NCI-H1092 (cell line): ENCODE measurements at places on chromosomes 16 and 17.

DNA sequence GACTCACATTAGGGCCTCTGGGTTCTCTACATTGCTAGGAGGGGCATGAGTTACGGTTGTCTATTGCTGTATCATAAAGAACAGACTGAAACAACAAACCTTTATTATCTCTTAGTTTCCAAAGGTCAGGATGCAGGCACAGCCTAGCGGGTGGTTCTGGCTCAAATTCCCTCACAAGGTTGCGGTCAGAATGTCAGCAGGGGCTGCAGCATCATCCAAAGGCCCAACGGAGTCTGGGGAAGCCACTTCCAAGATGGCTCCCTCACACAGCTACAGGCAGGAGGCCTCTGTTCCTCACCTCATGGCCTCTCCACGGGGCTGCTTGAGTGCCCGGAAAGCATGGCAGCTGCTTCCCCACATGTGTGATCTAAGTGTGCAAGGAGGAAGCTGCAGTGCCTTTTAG, 29.6 kb upstream of the ZFPM1 start:
- no peak for DNase-seq

- no peak for DNase-seq
These were observed 32.8 kb downstream of the ARSG start for GRCh38 chr17:68324114-68324513.

DNA sequence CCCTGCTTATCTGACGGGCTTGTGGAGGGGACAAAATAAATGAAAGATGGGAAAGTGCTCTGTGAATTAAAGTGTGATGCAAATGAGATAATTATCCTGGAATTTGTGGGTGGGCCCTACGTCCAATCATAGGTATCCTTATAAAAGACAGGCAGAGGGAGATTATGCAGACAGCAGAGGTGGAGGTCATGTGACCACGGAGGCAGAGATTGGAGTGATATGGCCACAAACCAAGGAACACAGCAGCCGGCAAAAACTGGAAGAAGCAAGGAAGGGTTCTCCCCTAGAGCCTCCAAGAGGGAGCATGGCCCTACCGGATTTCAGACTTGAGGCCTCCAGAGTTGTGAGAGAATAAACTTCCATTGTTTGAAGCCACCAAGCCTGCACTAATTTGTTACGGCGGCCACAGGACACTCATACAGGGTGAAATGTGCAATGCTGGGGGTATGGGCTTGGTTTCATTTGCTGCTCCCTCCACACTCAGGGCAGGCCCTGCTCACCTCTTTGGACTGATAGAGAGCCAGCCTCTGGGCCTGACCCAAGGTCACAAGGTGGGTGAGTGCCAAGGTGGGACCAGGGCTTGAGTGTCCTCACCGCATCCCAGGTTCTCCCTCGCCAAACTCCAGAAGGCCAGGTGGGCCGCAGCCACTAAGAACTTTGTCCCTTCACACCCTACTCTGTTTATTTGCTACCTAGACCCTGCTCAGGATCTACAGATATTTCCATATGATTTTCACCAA, 149.6 kb upstream of the TNRC6C start:
- DNase-seq, result no peak

DNA sequence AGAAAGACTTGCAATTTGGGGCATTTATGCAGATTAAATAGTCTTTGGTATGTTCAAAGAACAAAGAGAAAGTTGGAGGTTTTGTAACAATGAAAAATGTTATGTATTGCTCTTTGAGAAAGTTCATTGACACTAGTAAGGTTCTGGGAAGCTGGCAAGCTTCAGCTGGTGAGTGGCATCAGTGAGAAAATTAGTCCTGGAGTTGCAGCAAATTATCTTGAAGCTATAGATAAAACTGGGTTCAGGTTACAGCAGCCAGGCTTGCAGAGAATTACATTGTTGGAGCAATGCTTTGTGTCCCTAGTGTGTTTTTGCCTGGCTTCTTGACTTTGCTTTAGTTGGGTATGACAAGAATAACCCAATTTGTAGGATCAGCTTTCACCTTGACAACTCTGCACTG, 221.2 kb downstream of the CDH13 start:
- no peak for DNase-seq

DNA sequence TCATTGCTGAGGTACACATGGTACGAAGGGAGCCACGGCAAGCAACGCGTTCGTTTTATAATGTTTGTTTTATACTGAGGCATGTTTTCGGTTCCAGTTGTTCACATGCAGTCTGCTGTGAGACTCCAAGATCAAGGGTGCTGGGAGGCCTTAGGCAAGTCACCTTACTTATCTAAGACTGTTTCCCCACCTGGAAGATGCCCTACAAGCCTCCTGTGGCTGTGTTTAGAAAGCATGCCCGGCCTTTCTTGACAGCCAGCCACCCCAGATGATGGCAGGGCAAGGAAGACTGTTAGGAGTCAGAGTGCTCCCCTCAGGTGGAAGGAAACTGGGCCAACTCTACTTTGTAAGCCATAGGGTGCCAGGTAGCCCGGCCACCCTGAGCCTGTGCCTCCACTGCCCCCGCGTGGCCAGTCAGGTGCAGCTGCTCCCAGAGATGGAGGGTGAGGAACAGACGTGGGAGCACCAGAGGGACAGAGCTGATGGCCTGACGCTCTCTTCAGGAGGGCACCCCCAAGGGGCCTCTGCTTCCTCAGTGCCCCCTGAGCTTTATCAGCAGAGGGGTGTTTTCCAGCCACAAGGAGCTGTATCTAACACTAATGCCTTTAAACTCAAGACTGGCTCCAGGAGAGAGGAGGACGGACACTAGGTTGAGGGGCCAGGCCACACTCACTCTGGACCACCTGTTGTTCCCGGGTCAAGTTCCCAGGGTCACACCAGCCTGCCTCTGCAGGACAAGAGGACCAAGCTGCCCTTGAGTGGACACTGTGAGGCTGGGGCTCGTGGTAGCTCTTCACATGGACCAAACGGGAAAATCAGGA, 5.4 kb downstream of the NAT9 start:
- DNase-seq, result peak; percentile 33

DNA sequence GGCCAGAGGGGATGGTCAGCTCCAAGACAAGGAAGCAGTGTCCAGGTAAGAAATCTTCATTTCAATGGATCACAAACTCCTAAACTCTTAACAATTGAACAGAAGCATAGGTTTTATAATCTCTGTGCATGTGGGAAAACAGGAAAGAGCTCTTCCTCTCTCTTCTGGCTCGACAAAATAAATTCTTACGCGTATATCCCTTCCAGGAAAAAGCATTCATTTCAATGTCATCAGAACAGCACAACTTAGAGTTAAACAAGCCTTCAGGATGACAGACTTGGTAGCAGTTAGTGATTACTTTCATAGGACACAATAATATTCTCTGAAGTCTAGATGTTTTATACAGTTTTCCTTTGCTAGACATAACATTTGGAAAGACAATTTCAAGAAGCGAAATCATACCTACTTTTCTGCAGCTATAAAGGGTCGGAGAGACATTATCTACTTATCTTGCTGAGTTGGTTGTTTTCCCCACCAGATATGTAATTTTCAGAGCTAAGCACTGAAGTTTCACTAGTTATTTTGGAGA, 19.3 kb upstream of the SLC35G3 start:
- no peak for DNase-seq

DNA sequence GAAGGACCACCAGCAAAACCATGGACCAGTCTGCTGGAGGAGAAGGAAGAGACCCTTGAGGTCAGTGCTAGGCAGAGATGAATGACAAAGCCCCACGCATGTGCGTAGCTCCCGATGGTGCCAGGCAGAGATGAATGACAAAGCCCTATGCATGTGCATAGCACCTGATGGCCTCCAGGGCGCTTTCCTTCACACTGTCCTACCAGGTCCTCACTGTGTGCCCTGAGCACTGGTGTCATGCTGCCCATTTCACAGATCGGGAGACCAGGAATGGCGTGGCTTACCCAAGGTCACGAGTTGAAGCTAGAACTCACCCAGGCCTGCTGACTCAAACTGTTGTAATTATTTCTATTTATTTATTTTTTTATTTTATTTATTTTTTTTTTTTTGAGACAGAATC, 149.6 kb downstream of the KATNIP start:
- no peak for DNase-seq

- no peak for DNase-seq
These were observed 4.6 kb downstream of the INPP5K start for GRCh38 chr17:1511756-1512321.

GRCh38 chr17:42751628-42752027, 6.8 kb upstream of the EZH1 start:
- no peak for DNase-seq

DNA sequence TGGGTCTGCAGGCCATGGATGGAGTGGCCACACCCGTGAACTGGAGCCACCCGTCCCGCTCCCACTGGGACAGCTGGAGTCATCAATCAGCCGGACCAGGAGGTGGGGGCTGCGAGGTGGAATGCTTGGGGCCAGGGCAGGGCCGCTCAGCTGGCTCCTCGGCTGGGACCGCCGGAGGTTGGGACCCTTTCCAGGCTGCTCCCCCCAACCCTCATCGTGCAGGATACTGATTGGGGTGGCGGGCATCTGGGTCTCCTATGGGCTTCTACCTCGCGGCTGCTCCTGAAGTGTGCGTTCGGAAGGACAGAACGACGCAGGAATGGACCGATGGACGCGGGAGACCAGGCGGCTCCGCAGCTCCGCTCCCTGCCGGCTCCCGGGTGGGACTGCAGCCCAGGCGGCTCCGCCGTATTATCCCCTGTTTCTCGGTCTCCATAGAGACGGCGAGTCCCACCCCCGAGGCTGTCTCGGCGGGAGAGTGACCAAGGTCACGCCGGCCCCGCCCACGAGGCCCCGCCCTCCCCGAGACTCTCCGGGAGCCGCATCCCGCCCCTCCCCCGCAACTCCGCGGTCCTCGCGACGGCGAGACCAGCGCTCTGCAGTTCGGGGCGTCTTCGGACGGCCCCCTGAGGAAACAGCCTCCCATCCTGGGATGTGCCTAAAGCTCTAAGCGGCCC, at the start of gene TPPP3:
Gene TPPP3, minus strand, starts transcription at position 388 of the 677 bp plus-strand sequence. CDS start 2,387 bp downstream, outside the sequence.
- DNase-seq, result peak; percentile 91

GRCh38 chr16:48109475-48109874, 46.3 kb downstream of the ABCC12 start:
- DNase-seq, result no peak

- DNase-seq, result no peak
These were observed 291.2 kb downstream of the IRX3 start for GRCh38 chr16:53995378-53995777.

DNA sequence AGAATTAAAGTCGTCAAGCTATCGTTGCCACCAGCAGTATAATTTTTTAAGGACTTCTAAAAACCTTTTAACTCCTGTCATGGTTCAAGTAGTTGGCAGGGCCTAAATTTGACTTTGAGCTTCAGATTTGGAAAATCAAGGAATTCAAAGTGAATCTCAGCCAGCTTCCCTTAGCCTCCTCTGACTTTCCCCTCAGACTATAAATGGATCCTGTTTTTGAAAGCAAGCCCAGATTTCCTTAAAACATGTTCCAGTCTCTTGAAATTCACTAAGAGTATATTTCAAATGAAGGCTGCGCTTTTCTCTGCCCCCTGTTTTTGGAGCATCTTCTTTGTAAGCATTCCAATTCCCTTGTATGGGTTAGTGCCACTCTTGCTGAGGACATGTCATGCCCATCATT, 101.8 kb upstream of the CDH8 start:
- no peak for DNase-seq

DNA sequence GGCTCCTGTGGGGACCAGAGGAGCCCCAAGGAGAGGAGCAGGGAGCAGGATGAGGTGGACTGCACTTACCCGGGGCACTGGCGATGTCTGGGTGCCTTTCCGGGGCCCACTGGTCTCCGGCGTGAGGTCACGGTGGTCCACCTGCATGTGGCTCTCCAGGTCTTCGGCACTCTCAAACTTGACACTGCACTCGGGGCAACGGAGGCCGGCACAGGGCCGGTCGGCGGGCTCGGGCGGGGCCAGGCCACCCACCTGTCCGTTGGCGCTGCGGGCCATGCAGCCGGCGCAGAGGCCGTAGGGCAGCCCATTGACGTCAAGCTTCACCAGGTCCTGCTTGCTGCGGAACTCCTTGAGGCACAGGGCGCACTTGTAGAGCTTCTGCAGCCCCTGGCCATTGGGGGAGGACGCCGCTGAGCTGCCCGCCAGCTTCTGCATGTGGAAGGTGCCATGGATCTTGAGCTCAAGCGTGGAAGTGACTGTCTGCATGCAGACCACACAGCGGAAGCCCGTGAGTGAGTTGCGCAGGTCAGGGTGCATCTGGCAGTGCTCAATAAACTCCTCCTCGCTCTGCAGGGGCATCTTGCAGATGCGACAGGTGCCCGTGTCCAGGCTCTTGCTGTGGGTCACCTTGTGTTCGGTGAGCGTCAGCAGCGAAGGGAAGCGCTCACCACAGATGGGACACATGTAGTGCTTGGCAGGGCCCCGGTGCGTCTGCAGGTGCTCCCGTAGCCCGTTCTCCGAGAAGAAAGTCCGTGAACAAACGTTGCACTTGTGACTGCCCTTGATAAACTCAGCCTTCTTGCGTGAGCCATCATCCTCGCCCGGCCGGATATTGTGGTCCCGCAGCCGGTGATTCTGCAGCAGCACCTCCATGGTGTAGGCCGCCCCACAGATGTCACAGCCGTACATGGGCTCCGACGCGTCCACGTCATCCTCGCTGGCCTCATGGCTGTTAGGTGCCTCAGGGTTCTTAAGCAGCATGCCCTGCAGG, 220.0 kb downstream of the ZNF423 start:
- no peak for DNase-seq

DNA sequence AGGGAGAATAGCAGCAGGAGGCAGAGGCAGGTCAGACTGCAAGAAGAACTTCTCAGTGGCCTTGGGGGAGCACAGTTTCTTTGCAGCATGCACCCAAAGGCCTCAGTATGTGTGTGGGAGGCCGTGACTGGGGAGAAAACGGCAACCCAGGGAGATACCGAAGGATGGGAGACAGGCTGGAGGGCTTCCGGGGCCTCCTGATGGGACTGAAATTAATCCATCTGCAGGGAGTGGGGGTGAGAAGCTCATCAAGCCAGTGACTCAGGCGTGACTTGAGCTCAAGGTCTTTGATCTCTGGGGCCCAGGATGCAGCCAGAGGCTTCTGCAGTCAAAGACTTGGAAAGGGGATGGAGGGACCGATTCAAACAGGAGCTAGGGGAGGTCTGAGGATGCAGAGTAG, 5.1 kb upstream of the C17orf113 start:
- DNase-seq, result no peak

DNA sequence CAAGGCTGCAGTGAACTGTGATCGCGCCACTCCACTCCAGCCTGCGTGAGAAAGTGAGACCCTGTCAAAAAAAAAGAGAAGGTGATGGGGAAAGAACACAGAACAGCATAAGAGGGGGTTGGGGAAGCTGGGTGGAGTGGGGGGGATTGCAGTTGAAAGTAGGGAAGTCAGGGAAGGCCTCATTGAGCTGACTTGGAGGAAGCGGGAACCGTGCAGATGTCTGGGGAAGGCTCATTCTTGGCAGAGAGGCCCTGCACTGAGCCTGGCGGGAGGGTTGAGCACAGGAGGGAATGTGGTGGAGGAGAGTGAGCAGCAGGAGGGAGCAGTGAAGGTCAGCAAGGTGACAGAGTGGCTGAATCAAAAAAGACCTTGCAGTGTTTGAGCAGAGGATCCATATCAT, 26.9 kb downstream of the IL4R start:
- no peak for DNase-seq

- DNase-seq, result no peak
These were observed 7.0 kb downstream of the DERL2 start for GRCh38 chr17:5478992-5479391.

GRCh38 chr17:38421171-38421841, 7.0 kb upstream of the ARHGAP23 start:
- no peak for DNase-seq

GRCh38 chr17:36203335-36203734, 6.8 kb upstream of the CCL3L1 start:
- DNase-seq, result no peak
